Prostate gland (tissue), 2 donors: ENCODE measurements at places on chromosomes 3 and 15.

- no peak for DNase-seq
These were observed 4.2 kb upstream of the CHRM5 start for GRCh38 chr15:33963831-33964664.

GRCh38 chr3:78130741-78131290 is 1090.9 kb downstream of the ROBO2 start:
- no peak for DNase-seq

- DNase-seq = no peak
These were observed 47.1 kb downstream of the TFG start for GRCh38 chr3:100756441-100756840.

GRCh38 chr3:56209982-56210751 is 258.1 kb downstream of the ERC2 start:
- DNase-seq = no peak

DNA sequence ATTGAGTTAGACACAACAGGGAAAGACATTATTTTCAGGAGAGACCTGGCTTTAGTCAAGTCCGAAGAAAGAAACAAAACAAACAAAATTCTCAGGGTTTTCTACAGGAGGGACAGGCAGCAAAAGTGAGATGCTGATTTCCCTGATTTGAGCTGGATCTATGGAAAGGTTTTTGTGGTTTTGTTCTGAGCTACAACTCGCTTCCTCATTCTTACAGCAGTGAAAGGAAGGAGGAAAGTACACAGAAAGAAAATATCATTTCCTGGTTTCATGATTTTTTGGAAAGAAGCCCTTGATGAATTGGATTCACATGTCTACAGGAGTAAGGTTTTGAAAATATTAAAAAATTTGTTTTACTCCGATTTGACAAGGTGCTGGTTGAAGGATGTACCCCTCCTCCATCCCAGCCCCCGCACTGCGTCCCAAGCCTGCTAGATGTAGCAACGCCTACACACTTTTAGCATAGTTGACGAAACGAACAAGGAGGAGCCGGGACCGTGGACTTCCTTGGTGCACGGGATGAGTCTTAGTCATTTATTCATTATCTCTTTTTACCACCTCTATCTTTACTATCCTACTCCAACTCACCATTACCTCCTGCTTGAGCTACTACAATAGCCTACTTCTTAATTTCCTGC is 10.8 kb downstream of the PRICKLE2 start:
- no peak for DNase-seq

DNA sequence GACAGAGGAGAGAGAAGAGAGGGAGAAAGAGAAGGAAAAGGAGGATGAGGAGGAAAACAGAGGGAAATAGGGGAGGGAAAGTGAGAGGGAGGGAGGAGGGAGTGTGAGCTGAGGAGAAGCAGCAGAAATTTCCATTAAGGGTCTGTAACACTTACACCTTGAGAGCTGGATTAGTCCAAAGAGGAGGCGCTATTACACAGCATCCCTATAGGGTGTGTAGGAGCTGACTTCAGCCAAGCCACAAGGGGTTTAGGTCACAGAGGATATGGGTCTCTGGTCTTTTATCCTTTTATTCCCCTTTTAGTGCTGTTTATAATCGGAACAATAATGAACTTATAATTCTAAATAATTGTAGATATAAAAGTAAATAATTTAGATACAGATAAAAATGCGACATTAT is 230.4 kb downstream of the GABRG3 start:
- DNase-seq = no peak

GRCh38 chr3:32913790-32914446 is 37.5 kb upstream of the CCR4 start:
- DNase-seq = peak; percentile 77

DNA sequence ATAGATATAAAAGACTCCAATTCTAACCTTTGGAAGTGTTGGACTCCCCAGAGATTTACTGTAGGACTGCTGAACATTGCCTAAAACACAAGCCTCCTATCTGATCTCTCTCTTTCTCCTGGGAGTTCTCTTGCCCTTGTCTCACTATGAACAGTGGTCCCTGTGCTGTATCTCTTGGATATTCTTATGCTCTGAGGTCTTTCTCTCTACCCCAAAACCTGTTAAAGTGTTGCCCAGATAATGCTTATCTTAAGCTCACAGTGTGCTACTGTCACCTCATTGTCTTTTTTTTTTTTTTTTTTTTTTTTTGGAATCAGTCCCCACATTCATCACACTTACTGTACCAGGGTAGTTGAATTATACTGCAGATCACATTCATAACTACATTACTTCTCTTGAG is 131.0 kb upstream of the CBLB start:
- DNase-seq = no peak
